ENCODE measurements at places on chromosomes 7 and 10. TPM values are rescaled to one million over a fixed set of nuclear protein-coding genes. Genes with fewer than 3 reads are reported as not detected.

DNA sequence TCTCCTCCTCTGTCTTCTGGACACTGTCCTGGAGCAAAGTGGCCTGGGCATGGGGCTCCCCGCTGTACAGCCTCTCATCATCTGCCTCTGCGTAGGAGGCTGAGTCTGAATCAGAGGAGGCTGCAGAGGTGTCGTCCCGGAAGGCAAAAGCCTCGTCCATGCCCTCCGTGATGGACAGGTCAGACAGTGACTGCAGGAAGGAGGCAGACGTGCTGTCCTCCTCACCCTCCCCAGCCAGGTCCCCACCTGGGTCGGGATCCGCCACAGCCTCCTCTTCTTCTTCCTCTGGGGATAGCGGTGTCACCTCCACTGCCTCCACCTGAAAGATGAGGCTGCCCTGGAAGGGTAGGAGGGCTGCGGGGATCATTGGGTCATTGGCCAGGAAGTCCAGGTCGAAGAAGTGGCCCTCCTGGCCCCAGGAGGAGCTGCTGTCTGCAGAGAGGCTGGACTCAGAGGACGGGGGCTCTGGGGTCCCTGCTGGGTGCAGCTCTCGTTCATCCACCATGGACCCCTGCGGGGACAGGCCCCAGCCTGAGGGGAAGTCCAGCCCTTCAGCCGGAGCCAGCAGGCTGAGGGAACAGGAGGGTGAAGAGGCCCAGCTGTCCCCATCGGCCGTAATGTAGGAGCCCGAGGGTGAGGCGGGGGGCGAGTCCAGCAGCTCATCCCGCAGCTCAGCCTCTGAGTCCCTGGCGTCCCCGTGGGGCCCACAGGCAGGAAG lies 3.7 kb downstream of the NACAD start:
- DNase-seq, result no peak

The ACBD7 gene
- polyA plus RNA-seq, result 1.2 TPM

GRCh38 chr7:16755397-16755796 lies 1.8 kb downstream of the TSPAN13 start:
- no peak for DNase-seq

GRCh38 chr10:126516515-126516914 lies 128.2 kb upstream of the ADAM12 start:
- DNase-seq, result no peak

Measured in endothelial cell of umbilical vein (primary cell).